T-helper 9 cell (primary cell): ENCODE measurements at places on chromosomes 11 and 22.

DNA sequence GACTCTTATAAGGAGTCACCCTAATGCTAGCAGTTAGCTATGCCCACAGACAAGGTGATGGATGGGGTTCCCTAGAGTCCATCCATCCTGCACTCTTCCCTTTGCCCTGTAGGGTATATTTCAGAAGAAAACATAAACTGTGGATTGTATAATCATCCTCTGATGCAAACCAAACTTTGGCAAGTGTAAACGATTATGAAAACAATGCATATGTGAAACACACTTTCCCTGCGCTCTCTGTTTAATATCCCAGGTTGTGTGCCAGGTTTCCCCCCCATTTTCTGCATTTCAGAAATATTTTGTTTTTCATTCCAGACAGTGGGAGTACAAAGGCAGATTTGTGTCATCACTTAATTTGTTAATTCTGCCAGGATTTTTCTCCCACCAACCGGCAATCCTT lies 110.0 kb downstream of the LDLRAD3 start:
- DNase-seq, result no peak

- no peak for DNase-seq
Observed at GRCh38 chr11:72483412-72484186, 49.3 kb upstream of the CLPB start.

DNA sequence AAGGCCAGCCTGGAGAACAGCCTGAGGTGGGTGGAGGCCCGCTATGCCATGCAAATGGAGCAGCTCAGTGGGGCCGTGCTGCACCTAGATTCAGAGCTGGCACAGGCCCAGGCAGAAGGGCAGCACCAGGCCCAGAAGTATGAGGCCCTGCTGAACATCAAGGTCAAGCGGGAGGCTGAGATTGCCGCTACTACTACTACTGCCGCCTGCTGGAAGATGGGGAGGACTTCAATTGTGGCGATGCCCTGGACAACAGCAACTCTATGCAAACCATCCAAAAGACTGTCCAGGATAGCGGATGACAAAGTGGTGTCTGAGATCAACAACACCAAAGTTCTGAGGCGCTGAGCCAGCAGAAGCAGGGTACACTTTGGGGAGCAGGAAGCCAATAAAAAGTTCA lies 3.1 kb upstream of the TMEM218 start:
- no peak for DNase-seq

- DNase-seq, result no peak
Observed at GRCh38 chr11:74318241-74318932, 6.9 kb upstream of the P4HA3 start.

GRCh38 chr11:106466521-106467080 lies 389.1 kb downstream of the AASDHPPT start:
- no peak for DNase-seq

DNA sequence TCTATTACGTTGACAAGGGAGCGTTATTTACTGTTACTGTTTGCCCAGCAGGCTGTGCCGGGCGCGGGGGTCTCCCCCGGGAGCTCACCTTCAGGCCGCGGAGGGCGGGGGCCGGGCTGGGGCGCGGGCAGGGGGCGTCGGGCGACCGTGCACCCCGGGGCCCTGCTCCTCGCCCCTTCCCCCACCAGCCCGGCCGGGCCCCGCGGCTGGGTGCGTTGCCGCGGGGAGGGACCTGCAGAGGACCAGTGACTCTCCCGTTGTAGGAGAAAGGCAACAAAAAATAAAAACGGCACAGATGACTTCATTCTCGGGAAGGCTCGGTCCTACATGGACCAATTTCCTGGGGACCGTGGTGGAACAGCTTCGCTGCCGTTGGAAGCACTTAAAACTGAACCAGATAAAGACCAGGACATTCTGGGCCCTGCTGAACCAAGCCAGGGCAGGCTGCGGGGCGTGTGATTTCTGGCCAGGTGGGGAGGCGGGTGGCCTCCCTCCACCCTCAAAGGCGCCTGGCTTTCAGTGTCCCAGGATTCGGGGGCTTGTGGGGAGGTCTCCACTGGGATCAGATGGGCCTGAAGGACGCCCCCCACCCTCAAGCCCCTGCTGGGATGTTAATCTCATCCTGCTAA lies 57.4 kb downstream of the IGLL1 start:
- no peak for DNase-seq

DNA sequence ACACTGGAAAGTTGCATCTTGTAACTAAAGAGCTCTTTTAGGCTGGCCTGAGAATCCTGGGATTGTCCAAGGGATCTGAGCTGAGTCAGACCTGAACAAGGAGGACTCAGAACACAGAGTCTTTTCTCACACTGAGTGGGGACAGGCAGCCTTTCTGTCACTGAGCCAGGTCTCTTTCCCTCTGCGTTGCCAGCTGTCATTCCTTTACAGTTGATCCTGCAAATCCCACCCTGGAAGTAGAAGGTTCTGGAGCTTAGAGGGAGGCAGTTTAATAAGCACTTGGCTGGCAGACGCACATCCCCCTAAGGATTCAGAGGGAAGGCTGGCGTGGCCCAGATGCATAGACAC lies 76.3 kb upstream of the SUSD2 start:
- DNase-seq, result no peak

DNA sequence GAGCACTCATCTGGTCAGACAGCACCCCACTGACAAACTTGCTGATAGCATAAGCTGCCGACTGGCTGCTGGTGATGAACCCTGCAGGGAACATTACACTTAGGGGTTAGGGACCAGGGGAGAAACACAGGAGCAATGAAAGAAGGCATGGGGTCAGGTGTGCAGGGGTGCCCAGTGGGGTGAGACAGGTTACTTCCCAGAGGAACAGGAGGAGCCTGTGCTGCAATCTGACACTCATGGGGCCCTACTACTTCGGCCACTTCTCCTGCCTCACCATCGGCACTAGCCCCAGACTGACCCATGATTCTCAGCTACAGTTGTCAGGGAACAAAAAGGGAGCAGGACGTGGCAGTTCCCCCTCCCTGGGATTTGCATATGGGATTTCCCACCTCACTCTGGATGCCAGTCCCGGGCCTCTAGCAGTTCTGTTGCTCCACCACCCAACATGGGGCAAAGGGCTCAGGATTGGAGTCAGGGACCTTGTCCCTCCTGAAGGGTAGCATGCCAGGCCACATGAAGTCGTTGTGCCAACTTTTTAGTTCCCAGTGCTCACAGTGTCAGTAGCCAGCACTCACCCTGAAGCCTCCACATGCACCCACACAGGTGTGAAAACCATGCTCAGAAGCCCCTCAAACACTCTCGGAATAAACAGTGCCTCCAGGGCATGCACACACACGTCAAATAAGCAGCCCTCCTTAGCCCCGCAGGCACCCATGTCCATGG lies 2.2 kb downstream of the SLC37A4 start:
- DNase-seq, result no peak

- DNase-seq, result no peak
Observed at GRCh38 chr11:69385832-69386427, 92.0 kb downstream of the MYEOV start.

- no peak for DNase-seq
Observed at GRCh38 chr11:84901991-84902390, 725.2 kb downstream of the DLG2 start.

- no peak for DNase-seq
Observed at GRCh38 chr11:18986744-18987143, 47.5 kb upstream of the MRGPRX1 start.

GRCh38 chr11:34721646-34722045 lies 100.8 kb downstream of the EHF start:
- no peak for DNase-seq

DNA sequence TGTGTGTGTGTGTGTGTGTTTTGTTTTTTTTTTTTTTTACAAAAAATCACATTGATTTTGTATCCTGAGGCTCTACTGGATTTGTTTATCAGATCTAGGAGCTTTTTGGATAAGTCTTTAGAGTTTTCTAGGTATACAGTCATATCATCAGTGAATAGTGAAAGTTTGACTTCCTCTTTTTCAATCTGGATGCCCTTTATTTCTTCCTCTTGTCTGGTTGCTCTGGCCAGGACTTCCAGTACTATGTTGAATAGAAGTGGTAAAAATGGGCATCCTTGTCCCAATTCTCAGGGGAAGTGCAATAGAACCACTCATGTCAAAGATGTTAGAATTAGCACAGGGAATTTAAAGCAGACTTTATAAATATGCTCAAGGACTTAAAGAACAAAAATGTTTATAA lies 32.6 kb upstream of the PRDM11 start:
- DNase-seq, result no peak

GRCh38 chr11:8266246-8267241 lies 2.9 kb upstream of the LMO1 start:
- no peak for DNase-seq

DNA sequence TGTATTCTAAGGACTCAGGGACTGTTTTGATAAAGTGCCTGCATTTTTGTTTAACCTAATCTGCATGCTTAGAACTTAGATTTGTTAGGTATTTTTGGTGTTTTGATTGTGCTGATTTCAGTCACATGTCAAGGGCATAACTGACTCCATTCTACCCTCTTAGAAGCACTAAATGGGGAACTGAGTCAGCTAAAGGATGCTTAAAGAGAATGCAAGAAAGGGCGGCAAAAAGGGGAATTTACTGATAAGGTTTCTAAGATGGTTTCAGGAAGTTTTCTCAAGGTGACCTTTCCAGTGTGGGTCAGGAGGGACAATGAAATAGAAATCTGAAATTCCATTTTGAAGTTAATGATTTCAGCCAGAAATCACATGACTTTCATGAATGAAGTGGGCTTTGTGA lies 43.0 kb downstream of the MMP20 start:
- DNase-seq, result no peak

- no peak for DNase-seq
Observed at GRCh38 chr11:63445720-63446119, 45.2 kb downstream of the PLAAT5 start.

- DNase-seq, result no peak
Observed at GRCh38 chr11:1478011-1478410, 8.6 kb downstream of the MOB2 start.

DNA sequence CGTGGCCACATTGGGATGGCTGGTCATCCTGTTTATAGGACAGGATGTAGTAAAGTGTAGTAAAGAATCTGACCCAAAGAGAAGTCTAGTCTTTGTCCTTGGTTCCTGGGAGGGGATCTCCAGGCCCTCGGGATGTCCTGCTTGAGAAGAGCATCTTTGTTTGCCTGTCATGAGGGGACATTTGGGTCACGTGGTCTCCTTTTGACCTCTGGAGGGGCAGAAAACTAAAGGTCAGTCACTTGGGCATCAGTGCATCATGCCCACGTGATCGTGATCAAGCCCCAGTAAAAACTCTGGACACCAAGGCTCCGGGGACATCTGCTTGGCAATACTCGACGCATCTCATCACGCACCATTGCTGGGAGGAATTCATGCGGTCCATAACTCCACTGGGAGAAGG lies 9.1 kb downstream of the SMIM38 start:
- no peak for DNase-seq

DNA sequence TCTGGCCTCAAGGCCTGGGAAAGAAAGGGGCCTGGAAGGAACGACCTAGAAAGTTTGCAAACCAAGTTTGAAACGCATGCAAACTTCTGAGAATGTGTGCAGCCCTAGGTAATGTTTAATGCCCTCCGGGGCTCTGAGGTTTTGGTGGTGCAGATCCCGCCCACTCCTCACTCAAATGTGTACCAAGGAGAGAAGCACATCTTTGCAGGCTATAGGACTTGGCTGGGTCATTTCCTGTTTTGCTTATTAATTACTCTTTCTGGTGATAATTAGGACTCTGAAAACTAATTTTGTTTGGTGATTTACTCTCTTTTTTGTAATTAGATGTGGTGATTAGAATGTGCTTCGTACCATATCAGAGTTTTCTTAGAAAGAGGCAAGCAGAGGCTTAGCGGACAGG lies 625.9 kb upstream of the CADM1 start:
- no peak for DNase-seq

DNA sequence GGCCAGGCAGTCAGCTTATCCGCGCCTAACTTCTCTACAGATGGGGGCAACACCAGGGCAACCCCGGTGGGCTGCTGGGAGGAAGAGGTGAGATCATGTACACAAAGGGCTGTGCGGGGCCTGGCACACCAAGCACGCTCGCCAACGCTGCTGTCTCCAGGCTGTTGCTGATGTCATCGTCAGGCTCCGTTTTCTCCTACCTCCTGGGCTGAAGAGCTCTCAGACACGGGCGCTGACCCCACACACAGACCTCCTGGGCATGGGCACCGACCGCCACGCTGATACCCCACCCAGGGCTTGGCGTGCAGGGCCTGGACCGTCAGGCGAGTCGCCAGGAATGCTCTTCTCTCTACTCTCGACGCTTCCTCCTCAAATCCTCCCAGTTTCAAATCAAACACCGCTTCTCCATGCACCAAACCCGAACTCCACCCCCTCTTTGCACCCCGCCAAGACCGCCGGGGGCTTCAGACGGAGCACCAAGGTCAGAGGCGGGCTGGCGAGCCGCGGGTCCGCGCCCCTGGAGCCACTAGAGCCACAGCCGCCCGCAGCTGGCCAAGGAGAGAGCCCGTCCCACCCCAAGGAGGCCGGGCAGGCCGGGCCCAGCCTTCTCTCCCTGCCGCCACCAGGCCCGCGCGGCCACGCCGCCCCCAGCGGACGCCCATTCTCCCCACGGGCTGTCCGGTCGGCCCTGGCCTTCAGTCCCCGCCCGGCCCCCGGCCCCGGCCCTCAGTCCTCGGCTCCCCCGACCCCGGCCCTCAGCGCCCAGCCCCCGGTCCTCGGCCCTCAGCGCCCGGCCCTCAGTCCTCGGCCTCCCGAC lies 772 bp downstream of the SBF1 start:
- DNase-seq, result no peak

DNA sequence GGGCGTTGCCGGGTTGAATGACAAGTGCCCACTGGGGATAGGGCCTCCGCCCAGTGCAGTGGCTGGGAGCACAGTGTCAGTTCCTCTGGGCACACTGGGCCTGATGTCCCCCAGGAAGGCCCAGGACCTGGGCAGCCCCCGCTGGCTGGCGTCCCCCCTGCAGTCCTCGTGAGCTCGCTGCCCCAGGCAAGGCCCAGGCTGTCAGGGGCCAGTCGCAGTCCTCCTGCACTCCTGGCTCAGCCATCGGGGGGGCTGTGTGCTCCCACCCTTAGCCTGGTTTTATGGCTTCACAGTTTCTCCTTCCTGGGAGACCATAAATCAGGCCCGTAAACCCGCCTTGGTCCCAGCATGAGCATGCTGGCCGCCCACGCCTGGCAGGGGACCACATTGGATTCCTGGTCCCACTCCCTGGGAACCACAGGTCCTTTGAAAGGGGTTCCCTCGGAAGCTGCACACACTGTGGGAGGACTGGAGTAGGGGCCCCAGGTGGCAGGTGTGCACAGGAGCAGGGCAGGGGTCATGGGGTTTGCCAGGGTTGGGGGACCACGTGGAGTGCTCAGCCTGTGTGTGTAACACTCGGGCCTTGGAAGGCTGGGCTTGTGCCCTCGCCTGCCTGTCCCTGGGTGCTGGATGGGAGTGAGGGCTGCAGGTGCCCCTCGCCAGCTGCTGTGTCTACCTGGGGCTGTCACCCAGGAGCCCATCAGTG lies 113.6 kb downstream of the KCNQ1OT1 start:
- no peak for DNase-seq

- DNase-seq, result no peak
Observed at GRCh38 chr11:76382209-76382608, 1.1 kb downstream of the GVQW3 start.
